Naive thymus-derived CD4-positive, alpha-beta T cell (primary cell): ENCODE measurements at places on chromosomes 7 and 10. TPM values are rescaled to one million over a fixed set of nuclear protein-coding genes. Genes with fewer than 3 reads are reported as not detected.

SPDYE11 gene
- not detected for polyA plus RNA-seq

DNA sequence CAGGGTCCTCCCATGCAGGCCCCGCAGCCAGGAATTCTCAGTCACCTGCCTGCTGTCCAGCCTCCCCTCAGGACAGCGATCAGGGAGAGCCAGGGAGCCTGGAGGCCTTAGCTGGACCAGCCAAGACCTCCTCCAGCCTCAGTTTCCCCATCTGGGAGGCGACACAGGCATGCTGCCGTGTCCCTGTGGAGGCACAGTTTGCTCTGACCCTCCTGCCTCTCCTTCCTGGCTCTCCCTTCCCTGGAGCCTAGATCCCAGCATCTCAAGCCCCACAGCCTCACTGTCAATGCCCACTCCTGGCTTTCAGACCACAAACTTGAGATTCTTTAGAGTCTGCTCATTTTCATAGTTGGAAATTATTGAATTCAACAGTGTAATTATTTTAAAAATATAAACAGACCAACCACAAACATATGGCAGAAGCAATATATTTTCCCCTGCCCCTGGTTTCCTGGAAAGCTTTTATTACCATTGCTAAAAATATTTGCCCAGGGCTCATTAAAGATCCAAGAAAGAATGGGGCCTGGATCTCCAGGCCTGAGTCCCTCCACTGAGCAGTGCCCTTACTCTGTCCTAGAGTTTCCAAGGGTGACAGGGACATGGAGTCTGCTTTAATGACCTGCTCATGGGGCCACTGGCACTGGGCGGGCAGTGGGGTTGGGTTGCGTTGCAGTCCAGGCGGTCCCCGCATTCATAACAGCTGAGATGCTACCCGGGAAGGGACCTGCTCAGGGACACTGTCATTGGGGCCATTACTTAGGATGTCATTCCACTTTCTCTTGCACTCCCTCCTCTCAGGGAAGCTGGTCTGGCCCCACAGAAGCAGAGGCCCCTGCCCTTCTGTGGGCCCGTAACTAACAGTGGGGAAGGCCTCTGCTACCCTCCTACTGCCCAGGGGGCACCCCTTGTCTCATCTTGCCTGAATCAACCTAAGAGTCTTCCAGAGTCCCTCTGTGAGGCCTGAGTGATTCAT lies 81.6 kb upstream of the CHST15 start:
- no peak for DNase-seq

GRCh38 chr10:77105761-77106221 lies 531.8 kb downstream of the KCNMA1 start:
- DNase-seq = no peak

AGR3 gene
- polyA plus RNA-seq = not detected

DNA sequence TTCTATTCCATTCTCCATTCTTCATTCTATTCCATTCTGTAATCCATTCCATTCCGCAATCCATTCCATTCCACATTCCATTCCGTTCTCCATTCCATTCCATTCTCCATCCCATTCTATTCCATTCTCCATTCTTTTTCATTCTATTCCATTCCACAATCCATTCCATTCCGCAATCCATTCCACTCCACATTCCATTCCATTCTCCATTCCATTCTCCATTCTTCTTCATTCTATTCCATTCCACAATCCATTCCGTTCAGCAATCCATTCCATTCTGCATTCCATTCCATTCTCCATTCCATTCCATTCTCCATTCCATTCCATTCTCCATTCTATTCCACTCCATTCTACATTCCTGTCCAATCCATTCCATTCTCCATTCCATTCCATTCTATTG lies 85.2 kb downstream of the NSUN6 start:
- no peak for DNase-seq

- no peak for DNase-seq
These were observed 234.2 kb upstream of the FZD8 start for GRCh38 chr10:35876248-35876647.

NYAP1 gene
- not detected for polyA plus RNA-seq

GRCh38 chr10:88238615-88238914 lies 344.6 kb downstream of the RNLS start:
- no peak for DNase-seq

DNA sequence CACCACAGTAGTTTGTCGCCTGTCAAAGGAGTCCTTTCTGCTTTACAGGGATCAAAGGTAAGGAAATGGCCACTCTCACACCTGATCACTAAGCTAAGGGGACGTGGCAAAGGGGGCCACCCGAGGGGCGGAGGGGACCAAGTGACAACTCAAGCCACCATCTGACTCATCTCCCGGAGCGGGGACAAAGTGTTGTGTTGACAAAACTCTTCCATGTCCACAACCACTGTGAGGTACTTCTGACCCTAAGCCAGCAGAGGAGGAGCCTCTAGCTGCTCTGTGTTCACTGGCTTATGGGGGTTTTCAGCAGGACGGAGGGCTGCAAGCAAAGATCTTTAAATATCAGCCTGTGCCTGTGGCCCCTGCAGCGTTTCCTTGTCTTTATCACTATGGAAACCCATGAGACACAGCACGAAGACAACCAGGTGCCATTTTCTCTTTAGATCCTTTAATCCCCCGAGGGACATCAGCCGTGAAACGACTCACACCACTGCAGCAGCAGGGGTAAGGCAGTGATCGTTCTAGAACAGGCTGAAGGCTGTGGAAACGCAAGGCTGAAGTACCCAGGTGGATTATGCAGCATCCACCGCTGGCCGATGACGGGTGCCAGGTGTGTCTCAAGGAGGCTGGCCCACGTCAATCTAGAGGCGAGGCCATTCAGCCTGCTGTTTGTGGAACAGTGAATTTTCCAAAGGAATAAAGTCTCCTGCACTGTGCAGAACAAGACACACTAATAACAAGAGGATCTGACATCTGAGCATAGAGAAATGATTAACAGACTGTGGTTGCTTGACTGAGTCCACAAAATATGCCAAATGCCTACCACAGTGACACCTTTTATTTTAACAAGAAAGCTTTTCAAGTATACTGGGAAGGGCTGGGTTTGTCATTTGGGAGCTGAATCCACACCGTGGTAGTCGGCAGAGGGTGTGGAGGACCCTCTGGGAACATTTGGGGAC lies 26.6 kb upstream of the DDC start:
- no peak for DNase-seq

PRLHR gene
- polyA plus RNA-seq = not detected

- DNase-seq = no peak
These were observed 31.4 kb downstream of the OAT start for GRCh38 chr10:124387078-124387874.

TEX47 gene
- polyA plus RNA-seq = not detected

ABCB4 gene
- polyA plus RNA-seq = not detected

- no peak for DNase-seq
These were observed 3.2 kb upstream of the INSIG1 start for GRCh38 chr7:155294511-155294778.

- no peak for DNase-seq
These were observed 4.6 kb upstream of the OR2A14 start for GRCh38 chr7:144118341-144118740.
